Keratinocyte (primary cell): ENCODE measurements at places on chromosomes 11 and 22.

DNA sequence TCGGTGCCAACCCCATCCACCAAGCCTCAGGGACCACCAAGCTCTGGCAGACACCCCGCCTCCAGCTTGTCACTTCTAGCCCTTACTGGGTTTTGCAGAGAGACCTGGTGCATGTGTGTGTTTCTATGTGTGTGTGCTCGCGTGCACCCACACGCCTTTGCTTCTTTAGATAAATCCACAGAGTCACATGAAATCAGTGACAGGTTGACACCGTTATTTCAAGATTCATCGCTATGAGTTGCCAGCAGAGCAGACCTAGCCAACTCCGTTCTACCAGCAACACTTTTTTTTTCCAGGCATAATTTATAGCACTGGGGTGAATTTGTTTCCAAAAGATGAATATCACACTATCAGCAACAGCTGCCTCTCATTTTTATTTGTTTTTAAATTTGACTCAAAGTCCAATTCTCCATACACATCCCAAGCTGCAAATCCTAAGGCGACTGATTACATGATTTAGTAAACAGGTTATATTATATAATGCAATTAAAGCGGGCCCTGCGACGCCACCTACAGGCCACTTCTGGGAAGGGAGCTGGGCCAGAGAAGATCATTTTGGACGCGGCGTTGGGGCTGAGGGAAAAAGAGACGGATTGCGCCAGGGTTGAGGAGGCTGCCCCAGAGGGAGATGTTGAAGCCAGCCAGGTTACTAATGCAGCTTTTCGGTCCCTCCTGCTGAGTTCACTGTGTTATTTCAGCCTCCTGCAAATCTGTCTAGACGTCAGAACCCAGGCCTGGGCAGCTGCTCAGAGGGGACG, 150.5 kb downstream of the FEZ1 start:
- no peak for DNase-seq

- DNase-seq: no peak
Observed at GRCh38 chr22:17492247-17492646, 71.1 kb upstream of the SLC25A18 start.

GRCh38 chr22:17985606-17986005, 38.8 kb downstream of the MICAL3 start:
- no peak for DNase-seq

- DNase-seq: no peak
Observed at GRCh38 chr11:65794570-65795510, 8.0 kb downstream of the OVOL1 start.
